ENCODE measurements at places on chromosomes 11 and 22.

- no peak for DNase-seq
These were observed 47.0 kb upstream of the ADORA2A start for GRCh38 chr22:24380220-24380904.

GRCh38 chr11:64124147-64124546 is 41.8 kb downstream of the MACROD1 start:
- DNase-seq, result no peak

GRCh38 chr22:27867085-27867952 is 51.7 kb downstream of the PITPNB start:
- no peak for DNase-seq

- DNase-seq, result no peak
These were observed 103.2 kb upstream of the ANO3 start for GRCh38 chr11:26228778-26229177.

Measured in activated CD4-positive, alpha-beta T cell treated with anti-CD3 and anti-CD28 coated beads, Interleukin-2, Interleukin-4, amounts not matched to agents 100 ng/mL and 50 ng/mL, durations not matched to agents 16 hours and 8 hours (primary cell).